Posterior cingulate gyrus (tissue), 11 donors: ENCODE measurements at places on chromosomes 4 and X.

DNA sequence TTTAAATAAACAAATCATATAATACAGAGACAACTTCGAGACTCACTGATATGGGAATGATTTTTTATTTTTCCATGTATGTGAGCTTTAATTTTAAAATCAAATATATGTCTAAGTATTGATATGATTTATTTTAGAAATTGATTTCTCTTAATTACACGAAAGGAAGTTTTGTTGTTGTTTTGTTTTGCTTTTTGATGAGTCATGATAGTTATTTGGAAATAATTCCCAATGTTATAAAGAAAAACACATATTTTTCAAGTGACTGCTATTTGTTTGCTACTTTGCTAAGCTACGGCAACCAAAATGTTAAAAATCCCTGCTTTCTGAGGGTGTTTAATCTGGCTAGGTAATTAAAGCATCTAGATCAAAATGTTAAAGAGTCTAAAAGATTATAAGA lies 2139.4 kb upstream of the TENM3 start:
- no peak for DNase-seq

DNA sequence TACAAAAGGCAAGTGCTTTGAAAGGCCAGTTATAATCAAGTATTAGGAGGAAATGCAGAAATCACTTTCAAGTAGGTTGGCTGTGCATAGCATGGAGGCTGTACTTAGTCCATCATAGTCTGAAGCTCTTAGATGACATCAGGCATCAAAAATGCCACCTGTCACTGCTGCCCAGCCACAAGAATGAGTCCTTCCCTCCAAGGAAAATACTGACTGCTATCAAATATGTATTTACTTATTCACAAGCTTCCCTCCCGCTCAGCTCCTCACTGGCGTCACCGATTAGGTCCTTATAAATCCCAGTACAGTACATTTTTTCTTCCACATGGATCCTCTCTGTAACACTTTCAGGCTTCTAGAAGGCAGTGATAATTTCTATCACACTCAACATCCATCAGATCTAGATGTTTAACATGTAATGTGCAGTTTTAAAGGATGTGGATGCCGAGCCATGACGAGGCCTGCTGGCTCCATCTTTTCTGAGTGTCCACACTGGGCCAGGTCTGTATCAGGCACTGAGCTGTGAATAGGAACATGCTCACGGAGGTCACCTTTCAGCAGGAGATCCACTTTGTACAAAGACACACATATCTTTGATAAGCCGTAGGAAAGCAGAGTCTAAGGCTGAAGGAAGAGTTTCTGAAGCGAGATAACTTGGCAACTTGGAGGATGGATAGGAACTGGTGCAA lies 121.9 kb downstream of the PALLD start:
- DNase-seq = no peak

DNA sequence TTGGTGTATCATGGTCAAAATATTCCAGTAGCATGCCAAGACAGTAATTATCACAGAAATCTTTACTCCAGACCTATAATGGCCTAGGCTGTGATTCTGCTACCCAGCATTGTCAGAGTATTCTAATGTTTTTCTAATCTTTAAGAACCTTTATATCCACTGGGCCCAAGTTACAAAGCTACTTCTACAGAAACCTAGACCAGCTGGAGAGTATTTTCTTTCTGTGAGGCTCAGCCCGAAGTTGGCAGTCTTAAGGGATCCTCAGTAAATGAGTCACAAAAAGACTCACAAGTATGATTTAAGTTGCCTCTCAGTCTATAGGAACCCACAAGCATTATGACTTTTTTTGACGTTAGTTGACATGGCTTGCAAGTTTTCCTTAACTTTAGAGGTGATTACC lies 638.5 kb upstream of the FAM241A start:
- no peak for DNase-seq

GRCh38 chrX:53374923-53375322 lies 47.5 kb downstream of the SMC1A start:
- DNase-seq = no peak

DNA sequence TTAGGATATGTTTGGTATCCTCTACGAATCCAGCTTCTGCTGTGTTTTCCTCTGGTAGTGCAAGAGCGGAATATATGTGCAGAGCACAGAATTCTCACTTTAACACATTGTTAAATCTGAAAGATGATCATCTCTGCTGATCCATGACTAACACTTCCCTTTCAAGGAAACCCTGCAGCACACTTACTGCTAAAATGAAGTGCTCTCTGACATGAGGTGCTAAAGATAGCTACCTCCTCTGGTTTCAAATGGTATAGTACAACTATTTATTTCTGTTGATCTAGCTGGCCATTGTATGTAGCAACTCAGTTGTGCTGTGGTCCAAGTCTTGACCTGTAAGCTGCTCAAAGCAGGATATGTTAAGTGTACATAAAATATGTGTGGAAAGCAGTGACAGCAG lies 162.4 kb upstream of the FMR1 start:
- DNase-seq = no peak

GRCh38 chr4:83961575-83961974 lies 425.7 kb downstream of the GPAT3 start:
- DNase-seq = no peak

- DNase-seq = no peak
Measured at GRCh38 chr4:89899152-89899551, 4.5 kb downstream of the MMRN1 start.

DNA sequence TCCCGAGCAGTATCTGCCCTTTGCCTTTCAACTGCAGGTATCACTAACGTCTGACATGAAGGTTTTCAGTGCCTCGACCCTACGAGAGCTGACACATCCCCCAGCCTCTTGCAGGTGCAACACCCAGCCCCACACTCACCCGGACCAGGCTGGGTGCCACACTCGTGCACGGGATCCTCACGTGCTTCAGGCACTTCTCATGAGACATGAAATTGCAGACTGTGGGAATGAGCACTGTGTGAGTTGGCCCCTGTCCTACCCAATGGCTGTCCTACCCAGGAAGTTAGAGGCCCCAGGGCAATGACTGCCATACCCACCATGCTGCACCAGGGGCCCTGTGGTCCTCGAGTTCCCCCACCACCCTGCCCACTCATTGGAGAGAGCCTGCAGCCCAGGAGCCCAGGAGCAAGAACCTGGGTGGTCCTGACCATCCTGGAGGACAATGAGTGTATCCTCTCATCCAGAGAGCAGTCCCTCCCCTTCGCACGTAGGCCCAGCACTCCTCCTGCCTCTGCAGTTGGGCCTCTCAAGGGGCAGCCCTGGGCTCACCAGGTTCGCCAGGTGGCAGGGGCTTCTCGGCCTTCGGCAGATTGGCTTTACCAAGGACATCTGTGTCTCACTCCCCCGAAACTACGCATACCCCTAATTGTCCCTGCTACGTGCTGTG lies 2.4 kb downstream of the DGKQ start:
- DNase-seq = no peak

GRCh38 chrX:38154818-38155217 lies 65.9 kb downstream of the SRPX start:
- no peak for DNase-seq

DNA sequence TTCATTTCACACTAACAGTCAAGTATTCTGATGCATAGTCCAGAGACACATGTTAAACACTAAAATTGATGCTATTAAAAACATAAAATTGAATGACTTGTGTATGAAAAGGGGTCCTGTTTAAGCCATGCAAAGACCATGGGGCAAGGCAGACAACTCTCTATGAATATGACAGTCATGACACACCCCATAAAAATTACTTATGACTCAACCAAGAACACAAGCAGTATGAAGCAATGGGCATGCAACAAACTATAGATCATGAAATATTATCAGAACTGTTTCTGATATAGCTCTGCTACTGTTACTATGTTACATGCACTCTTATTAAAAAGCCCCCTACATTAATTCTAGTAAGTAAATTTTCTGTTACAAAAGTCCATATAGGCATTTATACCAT lies 57.5 kb upstream of the ZCCHC13 start:
- DNase-seq = no peak

GRCh38 chrX:13940671-13941070 lies 89.0 kb downstream of the GEMIN8 start:
- DNase-seq = no peak

- DNase-seq = no peak
Measured at GRCh38 chrX:28552322-28552721, 34.9 kb upstream of the IL1RAPL1 start.

DNA sequence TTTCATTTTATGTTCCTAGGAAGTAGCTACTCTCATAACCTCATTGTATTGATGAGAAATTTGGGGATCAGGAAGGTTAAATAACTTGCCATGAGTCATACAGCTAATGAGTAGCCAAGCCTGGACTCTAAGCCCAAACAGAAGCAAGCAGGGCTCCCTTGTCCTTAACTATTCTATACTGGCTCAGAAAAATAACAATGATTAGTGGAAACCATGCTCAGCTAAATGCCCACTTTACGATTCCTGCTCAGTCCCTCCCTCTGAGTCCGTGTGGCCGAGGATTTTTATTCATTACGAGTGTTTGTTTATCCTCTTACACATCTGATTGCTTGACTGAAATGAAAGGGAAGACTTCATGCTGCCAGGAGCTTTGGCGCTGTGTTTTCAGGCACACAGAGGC lies 100.9 kb downstream of the SLC34A2 start:
- no peak for DNase-seq

- DNase-seq = no peak
Measured at GRCh38 chrX:140064993-140065392, 99.7 kb upstream of the CXorf66 start.

DNA sequence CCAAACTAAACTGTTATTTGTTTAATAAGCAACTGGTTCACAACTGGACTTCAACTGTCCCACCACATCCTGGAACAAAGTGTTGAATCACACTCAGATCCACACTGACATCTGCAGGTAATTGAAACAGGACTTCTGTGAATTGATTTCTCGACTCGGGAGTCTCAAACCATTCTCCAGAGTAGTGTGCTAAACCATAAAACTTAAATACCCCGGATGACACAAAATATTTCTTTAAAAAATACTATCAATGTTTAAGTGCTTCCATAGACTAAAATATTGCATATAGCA lies 95.4 kb upstream of the PLAC1 start:
- DNase-seq = no peak

DNA sequence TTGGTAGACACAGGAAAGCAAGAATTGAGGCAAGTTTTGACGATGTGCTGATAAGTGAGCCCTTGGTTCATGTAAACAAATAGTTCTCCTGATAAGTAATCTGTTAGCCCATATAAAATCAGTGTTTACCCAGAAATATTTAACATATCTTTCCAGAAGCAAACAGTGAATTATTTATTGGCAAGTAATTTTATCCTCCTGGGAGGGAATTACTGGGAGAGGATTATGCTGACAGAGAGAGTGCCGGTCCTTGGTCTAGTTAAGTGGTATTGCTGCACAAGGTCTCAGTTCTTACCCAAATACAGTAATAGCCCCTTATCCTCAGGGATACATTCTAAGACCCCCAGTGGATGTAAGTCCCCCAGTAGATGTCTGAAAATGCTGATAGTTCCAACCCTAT lies 315.4 kb downstream of the CCSER1 start:
- DNase-seq = no peak

- no peak for DNase-seq
Measured at GRCh38 chrX:8274170-8274569, 103.1 kb upstream of the VCX2 start.

DNA sequence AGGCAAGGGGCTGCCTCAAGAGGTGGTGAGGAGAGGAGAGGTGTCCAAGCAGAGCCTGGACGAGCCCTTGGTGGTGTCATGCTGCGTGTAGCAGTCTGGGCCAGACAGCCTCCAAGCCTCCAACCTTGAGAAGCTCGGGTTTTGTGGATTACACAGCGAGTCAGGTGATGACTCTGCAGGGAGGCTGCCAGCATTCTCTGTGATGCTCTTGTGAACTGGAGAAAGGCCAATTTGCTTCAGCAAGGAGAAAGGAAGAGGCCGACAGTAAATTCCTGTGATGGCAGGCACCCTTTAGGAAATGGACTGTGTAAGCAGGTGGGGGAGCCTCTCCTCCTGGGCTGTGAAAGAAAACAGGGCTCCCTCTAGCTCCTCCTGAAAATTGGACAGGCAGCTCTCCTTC lies 36.0 kb upstream of the CD99L2 start:
- no peak for DNase-seq

- no peak for DNase-seq
Measured at GRCh38 chr4:173332963-173333657, 1.0 kb downstream of the HMGB2 start.

- no peak for DNase-seq
Measured at GRCh38 chr4:62004881-62005280, 804.8 kb downstream of the ADGRL3 start.

DNA sequence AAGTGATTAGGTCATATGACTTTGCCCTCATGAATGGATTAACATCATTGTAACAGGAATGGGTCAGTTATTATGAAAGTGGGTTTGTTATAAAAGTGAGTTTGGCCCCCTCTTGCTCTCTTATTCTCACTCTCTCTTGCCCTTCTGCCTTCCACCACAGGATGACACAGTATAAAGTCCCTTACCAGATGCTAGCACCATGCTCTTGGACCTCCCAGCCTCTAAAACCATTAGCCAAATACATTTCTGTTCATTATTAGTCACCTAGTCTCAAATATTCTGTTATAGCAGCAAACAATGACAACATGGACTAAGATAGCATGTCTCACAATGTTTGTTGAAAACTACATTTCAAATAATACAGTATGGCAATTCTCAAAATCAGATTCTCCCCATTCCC lies 59.7 kb downstream of the RWDD4 start:
- DNase-seq = no peak

GRCh38 chrX:32745323-32745722 lies 466.0 kb downstream of the DMD start:
- DNase-seq = no peak

GRCh38 chr4:151679231-151679630 lies 81.6 kb downstream of the GATB start:
- DNase-seq = no peak

DNA sequence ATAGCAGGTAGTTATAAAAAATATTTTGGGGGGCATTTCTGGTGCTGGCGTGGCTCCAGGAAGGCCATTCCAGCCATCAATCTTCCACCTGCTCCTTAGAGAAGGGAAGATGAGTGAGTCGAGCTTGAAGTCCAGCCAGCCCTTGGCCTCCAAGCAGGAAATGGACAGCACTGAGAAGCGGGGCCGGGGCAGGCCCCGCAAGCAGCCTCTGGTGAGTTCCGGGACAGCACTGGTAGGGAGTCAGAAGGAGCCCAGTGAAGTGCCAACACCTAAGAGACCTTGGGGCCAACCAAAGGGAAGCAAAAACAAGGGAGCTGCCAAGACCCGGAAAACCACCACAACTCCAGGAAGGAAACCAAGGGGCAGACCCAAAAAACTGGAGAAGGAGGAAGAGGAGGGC lies 29.2 kb upstream of the COX18 start:
- DNase-seq = no peak

- no peak for DNase-seq
Measured at GRCh38 chr4:186999686-187000085, 276.0 kb upstream of the FAT1 start.

DNA sequence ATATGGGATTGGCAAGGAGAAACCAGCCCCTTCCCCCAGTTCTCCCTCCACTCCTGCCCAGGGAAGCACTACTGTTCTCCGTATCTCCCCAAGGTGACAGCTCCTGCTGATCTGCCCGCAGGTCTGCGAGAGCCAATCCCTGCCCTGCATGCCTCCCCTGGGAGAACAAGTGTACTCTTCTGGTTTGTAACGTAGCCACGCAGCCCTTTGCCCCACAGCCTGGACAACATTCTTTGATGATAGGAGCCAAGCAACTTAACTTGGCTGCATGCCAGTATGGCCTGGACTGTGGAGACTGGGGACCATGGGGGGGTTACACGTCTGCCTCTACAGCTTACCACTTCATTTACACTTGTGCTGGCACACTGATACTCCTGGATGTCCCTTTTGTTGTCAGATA lies 2.0 kb downstream of the STBD1 start:
- DNase-seq = no peak
